ENCODE measurements at places on chromosomes 7 and 10.

GRCh38 chr10:16867556-16867955, 50.3 kb upstream of the RSU1 start:
- no peak for DNase-seq

DNA sequence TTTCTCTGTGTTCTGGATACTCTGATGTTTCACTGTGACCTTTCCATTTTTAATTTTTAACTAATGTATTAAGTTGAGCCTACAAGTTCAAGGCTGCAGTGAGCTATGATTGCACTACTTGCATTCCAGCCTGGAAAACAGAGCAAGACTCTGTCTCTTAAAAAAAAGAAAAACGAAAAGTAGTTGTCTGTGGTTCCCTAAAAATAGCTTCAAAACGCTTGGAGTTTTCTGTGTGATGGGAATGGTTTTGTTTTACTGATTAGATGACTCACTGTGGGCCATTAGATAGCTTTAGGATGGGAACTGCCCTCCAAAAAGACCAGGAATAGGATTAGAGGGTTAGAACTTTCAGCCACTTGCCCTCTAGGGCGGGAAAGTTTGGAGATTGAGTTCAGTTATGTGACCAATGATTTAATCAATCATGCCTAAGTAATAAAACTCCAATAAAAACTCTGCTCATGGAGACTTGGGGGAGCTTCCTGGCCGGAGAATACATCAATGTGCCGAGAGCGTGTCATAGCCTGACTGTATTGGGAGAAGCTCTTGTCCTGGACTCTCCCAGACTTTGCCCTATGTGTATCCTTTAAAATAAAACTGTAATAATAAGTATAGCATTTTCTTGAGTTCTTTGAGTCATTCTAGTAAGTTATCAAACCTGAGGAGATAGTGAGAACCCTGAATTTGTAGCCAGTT, 147.1 kb downstream of the LYZL1 start:
- no peak for DNase-seq

DNA sequence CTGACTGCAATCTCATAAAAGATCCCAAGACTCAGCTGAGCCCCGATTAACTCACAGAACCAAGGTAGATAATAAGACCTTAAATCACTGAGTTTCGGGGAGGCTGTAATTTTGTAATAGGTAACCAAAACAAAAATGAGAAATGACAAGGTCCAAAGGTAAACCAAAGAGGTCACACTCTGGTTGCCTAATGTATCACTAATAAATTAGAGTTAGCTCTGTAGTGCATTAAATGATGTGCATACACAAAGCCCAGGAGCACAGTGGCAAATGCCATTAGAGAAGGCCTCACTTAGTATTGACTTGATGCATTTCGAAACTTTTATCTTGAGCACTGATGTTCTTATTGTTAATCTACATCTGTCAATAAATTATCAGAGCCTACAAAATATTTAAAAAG, 237.7 kb upstream of the CCDC6 start:
- DNase-seq = no peak

DNA sequence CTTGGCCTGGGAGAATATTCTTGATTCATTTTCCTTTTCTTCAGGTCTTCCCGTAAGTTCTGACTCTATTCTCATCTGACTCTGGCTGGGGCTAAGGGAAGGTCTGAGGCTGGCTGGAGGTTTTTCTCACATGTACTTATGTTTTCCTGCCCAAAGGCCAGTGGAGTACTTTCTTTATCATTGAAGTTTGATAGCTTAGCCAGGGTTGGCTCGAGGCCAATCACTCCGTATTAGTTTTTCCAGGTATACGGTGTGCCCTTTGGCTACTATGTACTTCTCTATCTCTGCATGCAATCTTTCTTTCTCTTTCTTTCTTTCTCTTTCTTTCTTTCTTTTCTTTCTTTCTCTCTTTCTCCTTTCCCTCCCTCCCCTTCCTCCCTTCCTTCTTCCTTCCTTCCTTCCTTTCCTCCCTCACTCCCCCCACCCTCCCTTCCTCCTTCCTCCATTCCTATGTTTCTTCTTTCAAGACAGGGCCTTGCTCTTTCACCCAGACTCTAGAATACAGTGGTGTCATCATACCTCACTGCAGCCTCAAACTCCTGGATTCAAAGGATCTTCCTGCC, 26.8 kb upstream of the VKORC1L1 start:
- DNase-seq = no peak

DNA sequence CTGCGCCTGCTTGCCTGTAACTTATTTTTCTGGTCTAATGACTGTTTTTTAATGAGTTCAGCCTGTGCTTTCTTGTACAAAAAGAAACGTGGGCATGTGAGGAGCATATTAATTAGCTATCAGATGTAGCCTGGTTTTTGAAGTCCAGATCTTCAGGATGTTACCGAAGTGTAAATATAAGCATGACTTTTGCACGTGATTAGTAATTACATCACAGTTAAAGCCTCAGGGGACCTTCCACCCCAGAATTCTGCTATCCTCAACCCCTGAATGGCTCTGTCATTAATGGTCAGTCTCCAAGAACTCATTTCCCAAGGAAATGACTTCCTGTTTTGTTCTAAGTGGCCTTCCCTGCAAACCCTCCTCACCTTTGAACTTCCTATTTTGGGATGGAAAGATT, 2.1 kb upstream of the PRXL2A start:
- DNase-seq = no peak

GRCh38 chr10:75013522-75013921, 97.9 kb upstream of the SAMD8 start:
- DNase-seq = no peak

GRCh38 chr10:2137549-2138174, 400.3 kb upstream of the ADARB2 start:
- DNase-seq = no peak

DNA sequence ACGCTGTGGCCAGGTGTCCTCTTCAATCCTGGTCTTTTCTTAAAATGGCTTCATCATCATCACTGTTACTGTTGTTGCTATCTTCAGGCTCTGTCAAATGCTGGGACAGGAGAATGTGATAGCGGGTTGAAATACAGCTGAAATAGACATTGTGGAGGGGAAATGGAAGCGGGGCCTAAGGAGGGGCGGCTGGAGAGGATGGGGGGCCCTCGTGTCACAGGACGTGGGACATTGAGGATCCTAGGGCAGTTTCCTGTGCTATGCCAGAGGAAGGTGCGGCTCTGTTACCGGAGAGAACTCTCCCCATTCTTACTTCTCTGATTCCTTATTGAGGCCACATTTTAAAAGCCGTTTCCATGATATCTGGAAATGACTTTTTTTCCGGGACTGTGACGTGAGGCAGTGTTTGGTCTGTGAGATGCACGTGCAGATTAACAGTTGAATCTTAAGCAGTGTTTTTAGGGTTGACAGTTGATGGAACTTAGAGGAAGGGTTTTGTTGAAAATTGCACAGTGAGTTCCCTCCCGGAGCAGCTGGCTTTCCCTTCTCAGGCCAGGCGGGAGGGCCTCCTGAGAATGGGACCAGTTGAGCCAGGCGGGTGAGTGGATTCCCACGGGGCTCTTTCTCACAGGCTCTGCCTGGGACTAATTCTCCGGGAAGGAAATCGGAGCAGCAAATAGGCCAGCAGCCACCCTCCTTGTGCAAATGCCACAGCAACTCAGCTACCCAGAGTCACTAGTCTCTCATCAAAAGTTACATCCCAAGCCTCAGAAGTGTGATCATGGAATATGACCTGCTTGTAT, 125.2 kb downstream of the TACC2 start:
- no peak for DNase-seq

DNA sequence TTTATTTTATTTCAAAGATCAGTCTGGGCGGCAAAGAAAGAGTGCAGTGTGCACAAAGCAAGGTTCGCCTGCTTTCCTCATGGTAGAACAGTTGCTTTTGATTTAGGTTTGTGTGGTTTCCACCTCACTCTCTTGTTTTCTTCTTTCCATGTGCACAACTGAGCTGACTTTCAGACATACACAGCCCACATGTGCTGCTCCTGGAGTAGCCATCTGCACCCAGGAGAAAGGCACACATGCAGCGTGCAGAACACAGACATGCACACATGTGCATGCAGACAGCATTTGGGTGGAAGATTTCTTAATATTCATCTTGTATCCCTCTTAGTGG, 302.1 kb downstream of the FZD1 start:
- DNase-seq = no peak

DNA sequence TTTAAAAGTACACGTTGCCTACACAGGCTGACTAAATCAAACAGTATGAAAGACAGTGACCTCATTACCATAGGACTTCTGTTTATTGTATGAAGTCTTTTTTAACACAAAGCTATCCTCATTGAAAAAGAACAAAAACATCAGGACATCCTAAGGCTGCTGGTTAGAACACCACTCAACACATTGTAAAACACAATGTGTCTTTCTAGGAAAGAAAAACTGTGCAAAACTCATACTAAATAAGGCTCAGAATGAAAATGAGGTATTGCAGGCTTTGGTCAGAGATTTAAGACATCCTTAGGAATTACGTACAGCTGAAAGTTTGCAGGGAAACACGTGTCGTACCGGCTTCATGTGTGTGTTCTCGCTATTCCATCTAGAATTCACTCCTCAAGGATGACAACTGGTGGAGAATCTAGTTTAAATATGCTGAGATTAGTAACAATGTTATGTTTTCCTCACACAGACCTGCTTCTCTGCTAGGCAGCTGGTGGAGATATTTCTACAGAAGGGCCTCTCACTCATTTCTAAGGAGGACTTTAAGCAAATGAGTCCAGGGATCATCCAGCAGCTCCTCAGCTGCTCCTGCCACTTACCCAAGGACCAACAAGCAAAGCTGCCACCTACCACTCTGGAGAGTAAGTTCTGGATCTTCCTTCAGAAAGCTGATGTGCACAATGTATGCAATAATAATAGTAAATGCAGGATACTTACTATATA, 29.3 kb downstream of the SLC39A12 start:
- DNase-seq = no peak

GRCh38 chr7:18637516-18637915, 142.0 kb downstream of the HDAC9 start:
- DNase-seq = no peak

- no peak for DNase-seq
Measured at GRCh38 chr7:129356176-129356575, 78.1 kb upstream of the STRIP2 start.

DNA sequence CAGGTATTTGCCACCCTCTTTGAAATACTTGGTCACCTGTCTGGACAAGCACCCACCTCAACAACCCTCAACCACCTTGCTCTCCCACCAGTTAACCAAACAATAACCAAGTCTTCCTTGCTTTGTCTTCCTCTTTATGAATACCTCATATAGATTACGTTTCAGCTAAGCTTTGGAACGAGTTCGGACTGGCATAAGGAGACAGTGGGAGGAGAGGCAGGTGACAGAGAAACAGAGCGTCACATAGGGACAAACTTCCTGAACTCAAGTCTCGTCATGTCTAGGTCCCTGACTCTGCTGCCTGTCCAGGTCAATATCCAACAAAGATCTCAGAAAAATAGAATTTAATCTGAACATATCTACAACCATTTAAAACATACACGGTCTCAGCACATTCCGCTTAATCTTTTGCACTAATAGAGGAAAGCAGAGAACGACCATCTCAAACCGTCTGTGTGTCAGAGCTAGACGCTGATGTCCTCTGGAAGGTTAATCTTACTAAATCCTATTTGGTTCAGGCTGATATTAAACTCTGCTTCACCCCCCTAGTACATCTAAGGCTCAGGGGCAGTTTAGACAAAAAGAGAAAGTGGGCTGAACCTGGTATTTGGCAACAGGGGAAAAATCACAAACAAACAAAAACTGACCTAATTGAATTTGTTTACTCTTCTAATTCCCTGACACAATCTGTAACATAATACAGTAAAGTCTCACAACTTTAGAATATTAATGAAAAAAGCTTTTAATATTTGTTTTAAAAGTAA, 26.4 kb upstream of the SVOPL start:
- no peak for DNase-seq
